Stimulated activated CD8-positive, alpha-beta memory T cell treated with anti-CD3 and anti-CD28 coated beads, Interleukin-12 subunit alpha, Interleukin-12 subunit beta, amount 100 ng/mL, for 1 hour (primary cell): ENCODE measurements at places on chromosomes 16 and 17.

- DNase-seq, result no peak
These were observed 317 bp downstream of the CLTC start for GRCh38 chr17:59620064-59620359.

DNA sequence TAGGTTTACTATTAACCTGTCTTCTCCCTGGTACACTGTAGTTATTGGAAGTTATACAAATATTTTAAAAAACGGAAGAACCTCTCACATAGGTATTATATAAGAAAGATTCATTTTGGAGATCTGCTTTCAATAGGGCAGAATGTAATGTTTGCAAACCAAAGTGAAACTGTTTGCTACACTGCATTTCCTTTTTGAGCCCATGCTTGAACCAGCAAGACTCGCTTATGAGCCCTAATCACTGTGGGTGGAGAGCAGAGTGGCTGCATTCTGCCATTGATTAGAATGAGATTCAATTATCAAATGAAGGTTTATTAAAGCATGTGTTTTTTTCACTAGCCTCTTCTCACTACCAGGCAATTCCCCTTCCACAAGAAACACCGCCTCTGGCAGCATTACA lies 589.7 kb downstream of the CDH11 start:
- no peak for DNase-seq

- no peak for DNase-seq
These were observed 10.7 kb downstream of the HPR start for GRCh38 chr16:72073560-72074230.

DNA sequence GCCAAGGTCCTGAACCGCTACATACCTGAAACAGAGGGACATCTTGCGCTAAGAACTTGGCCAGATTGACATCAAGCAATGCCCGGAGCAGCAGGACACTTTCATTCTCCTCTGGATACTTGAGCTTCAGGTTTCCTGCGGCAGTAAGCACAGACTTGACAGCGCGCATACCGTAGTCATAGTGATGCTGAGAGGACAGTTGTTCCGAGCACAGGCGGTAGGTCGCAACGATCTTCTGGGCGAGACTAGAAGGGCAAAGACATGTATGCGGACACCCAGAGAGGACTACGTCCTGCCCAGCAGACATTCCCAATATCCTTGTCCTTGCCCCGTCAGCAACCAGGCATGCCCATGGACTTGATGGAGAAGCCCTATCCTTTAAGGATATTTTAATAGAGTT lies 112.9 kb downstream of the DNAH3 start:
- DNase-seq, result no peak

- no peak for DNase-seq
These were observed 8.6 kb downstream of the CARHSP1 start for GRCh38 chr16:8859913-8860881.

GRCh38 chr17:41906465-41907184 lies 12.1 kb downstream of the ACLY start:
- DNase-seq, result no peak

DNA sequence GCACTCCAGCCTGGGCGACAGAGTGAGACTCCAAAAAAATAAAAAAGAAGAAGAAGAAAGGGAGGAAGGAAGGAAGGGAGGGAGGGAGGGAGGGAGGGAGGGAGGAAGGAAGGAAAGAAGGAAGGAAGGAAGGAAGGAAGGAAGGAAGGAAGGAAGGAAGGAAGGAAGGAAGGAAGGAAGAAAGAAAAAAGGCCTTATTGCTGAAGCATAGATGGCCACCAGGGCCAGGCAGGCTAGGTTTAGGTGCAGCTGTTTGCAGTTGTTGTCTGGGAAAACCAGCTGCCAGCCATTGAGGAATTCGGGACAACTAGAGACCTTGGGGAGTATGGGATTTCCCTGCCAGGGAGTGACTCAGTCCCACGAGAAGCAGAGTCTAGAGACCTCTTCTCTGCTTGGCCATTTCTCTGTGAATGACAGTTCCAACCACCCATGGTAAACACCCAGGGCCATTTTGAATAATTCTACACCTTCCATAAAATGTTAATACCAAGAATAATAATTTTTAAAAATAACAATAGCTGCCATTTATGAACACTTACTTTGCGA lies 31.0 kb downstream of the SCNN1B start:
- no peak for DNase-seq
